Myocyte (in vitro differentiated cells): ENCODE measurements at places on chromosomes 5 and 9. TPM values are rescaled to one million over a fixed set of nuclear protein-coding genes. Genes with fewer than 3 reads are reported as not detected.

The PCDHGA1 gene
- total RNA-seq = 5.2 and 5.9 TPM in 2 replicates

The DOCK2 gene
- 0.08 TPM in 1 of 2 replicates, not detected in the other for total RNA-seq

The HSPA4 gene
- 145 TPM in 2 replicates for total RNA-seq

The IL9 gene
- total RNA-seq = not detected in 2 replicates

The SHOC1 gene
- total RNA-seq = not detected in 2 replicates

The FBXL7 gene
- total RNA-seq = 9.7 and 11.2 TPM in 2 replicates

The CCL27 gene
- not detected in 2 replicates for total RNA-seq

The INSL6 gene
- not detected in 2 replicates for total RNA-seq

The PCSK1 gene
- 0.16 and 1.8 TPM in 2 replicates for total RNA-seq

The PNPLA7 gene
- 1.3 and 1.5 TPM in 2 replicates for total RNA-seq

The ENTREP1 gene
- total RNA-seq = 3.4 and 3.7 TPM in 2 replicates

The FGF18 gene
- 0.16 TPM in 1 of 2 replicates, not detected in the other for total RNA-seq

The NUDT12 gene
- total RNA-seq = 20.2 and 26.7 TPM in 2 replicates

The TAF1L gene
- total RNA-seq = 0.03 and 0.05 TPM in 2 replicates

The KIF24 gene
- total RNA-seq = 2.0 and 2.1 TPM in 2 replicates

The SCGB3A2 gene
- not detected in 2 replicates for total RNA-seq

The COL15A1 gene
- 5.0 and 7.0 TPM in 2 replicates for total RNA-seq

The ZNF883 gene
- total RNA-seq = 0.36 and 1.1 TPM in 2 replicates

The GPR150 gene
- total RNA-seq = 0.31 and 0.53 TPM in 2 replicates

The SEMA4D gene
- total RNA-seq = 0.27 TPM in 1 of 2 replicates, not detected in the other

The BAAT gene
- total RNA-seq = 0.37 and 1.8 TPM in 2 replicates

The PAEP gene
- not detected in 2 replicates for total RNA-seq

The RHOBTB3 gene
- total RNA-seq = 223 and 309 TPM in 2 replicates

The MAP1B gene
- total RNA-seq = 60.3 and 113 TPM in 2 replicates

The PSD2 gene
- total RNA-seq = 0.05 TPM in 1 of 2 replicates, not detected in the other

The PBX3 gene
- total RNA-seq = 13.1 and 25.0 TPM in 2 replicates

The HMMR gene
- 1.4 and 3.5 TPM in 2 replicates for total RNA-seq

The KCNIP1 gene
- 0.10 TPM in 1 of 2 replicates, not detected in the other for total RNA-seq

The SLC6A3 gene
- 0.16 TPM in 1 of 2 replicates, not detected in the other for total RNA-seq

The GABRA1 gene
- not detected in 2 replicates for total RNA-seq

The CCDC171 gene
- 1.1 and 1.5 TPM in 2 replicates for total RNA-seq

The DDX4 gene
- not detected in 2 replicates for total RNA-seq

The ARL10 gene
- 6.5 TPM in 2 replicates for total RNA-seq
